ENCODE measurements at places on chromosomes 7 and 10. TPM values are rescaled to one million over a fixed set of nuclear protein-coding genes. Genes with fewer than 3 reads are reported as not detected.

Gene CLDN4
- total RNA-seq = 75.4 TPM

Gene FAM180A
- total RNA-seq = 2.8 TPM

Gene C10orf67
- total RNA-seq = 0.30 TPM

Gene FBXL13
- 2.8 TPM for total RNA-seq

Gene HTRA1
- total RNA-seq = 185 TPM

Gene CCDC3
- 36.3 TPM for total RNA-seq

Gene LRMDA
- total RNA-seq = 12.7 TPM

Gene ACHE
- total RNA-seq = 9.8 TPM

Gene TLX1
- not detected for total RNA-seq

Gene SUPV3L1
- total RNA-seq = 21.3 TPM

Gene SHTN1
- 13.1 TPM for total RNA-seq

Gene SLC29A3
- total RNA-seq = 2.2 TPM

Gene PTPRE
- total RNA-seq = 15.9 TPM

Gene NAT16
- total RNA-seq = not detected

Gene STN1
- 15.4 TPM for total RNA-seq

Gene COPG2
- total RNA-seq = 31.8 TPM

Gene PALD1
- 8.6 TPM for total RNA-seq

Gene GLI3
- 23.4 TPM for total RNA-seq

Gene SEMA3A
- total RNA-seq = 26.9 TPM

Gene FLNC
- total RNA-seq = 106 TPM

Gene AKR1B15
- not detected for total RNA-seq

Gene C10orf105
- total RNA-seq = under 0.01 TPM

Gene FZD1
- total RNA-seq = 15.9 TPM

Gene STARD3NL
- total RNA-seq = 22.0 TPM
